ENCODE measurements at places on chromosomes 7 and 10.

DNA sequence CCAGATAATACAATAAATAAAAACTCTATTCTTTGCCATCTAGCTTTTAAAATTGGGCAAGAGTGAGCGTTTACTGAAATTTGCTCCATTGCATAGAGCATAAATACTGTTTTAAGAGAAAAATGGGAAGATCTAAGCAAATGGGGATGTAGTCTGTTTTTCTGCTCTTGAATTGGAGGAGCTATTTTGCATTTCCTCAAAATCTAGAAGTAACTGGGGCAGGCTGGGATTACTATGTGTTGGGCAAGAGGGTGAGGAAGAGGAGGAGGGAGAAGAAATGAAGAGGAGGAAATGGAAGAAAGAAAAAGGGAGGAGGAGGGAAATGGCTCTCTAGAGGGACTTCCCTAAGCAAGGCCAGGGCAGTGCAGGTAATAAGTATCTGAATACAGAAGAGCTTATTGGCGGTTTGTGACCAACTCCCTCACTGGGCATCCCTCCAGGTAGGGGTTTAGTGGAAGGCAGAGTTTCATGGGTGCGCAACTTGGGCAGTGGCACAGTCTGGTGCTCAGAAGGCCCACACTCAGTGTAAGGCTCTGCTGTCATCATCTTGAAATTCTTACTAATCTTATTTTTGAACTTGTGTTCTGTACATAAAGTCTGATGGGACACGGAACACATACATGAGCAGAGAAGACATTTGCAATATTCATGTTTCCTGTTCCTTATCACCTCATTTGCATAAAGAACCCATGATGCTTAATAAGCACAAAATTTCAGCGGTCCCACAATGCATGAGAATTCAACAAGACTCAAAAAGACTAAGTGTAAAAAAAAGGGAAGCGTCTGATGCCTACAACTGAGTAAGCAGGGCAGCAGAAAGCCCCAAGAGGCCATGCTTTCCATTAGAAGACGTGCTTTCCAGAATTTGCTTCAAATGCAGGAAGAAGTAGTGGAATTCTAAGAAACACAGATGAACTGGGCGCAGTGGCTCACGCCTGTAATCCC lies 116.9 kb downstream of the EVX1 start:
- no peak for DNase-seq

GRCh38 chr10:26780106-26780792 lies 80.5 kb downstream of the ABI1 start:
- no peak for DNase-seq

DNA sequence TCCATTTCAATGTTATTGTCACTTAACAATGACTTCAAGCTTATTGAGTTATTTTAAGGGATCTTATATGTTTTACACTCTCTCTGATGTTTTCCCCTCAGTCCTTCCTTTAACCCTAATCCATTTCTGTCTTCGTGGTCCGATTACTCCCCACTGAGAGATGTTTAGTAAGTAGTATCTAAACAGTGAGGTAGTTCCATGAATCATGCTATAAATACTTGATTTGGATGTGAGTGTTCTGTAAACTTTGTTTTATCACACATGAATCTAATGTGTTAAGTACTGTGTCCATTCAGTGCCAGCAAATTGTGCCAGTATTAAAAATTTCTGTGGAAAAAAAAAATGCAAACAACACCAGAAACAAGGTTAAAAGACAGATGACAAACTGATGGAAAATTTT lies 18.6 kb downstream of the RPP30 start:
- no peak for DNase-seq

DNA sequence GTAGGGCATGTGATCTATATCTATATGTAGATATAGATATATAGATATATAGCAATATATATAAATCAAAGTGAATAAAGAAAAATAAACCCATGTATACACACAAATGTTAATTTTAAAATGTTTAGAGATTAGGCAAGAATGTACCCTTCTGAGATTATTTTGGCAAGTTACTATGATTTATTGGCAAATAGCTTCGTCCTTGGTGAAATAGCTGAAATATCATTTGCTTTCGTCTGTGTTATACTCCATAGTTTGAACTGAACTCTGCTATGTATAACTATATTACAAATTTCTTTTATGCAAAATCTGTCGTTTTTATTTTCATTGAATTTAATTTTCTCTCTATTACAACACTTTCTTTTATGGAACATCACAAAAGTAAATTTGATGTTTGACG lies 57.5 kb downstream of the CPED1 start:
- no peak for DNase-seq

DNA sequence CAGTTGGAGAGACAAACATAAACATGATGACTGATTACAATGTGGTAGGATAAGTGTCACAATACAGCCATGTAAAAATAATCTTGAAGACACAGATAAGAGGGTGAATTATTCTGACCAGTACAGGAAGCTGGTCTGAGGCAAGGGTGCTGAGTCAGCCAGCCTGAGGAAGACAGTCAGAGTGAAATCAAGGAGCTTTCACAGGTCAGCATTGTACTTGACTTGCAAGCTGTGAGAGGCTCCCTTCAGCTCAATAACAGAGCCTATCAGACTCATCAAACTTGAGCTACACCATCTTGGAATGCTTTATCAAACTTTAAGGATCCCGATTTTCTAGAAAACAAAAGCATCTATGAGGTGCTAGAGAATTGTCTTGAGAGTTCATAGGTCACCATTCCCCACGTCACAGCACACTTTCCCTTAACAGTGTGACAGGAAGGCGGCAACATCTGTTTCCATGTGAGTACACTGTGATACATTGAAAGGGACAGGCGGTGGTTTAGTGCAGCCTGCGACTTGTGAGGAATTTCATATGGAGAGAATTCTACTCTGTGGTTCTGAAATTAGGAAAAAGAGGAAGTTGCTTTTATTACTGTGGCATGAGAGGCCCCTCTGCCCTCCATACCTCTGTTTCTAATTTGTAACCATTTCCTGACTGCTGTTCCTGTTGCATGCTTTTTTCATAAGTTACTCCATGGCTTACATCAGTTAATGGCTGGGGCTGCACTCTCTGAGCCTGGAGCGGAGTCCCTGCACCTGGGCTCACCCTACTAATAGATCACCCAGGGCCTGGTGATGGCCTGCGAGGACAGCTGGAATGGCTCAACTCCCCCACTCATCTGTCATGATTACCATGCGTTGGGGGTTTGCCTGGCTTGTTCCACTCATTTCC lies 417.1 kb downstream of the SUGCT start:
- peak; percentile 1 for DNase-seq

DNA sequence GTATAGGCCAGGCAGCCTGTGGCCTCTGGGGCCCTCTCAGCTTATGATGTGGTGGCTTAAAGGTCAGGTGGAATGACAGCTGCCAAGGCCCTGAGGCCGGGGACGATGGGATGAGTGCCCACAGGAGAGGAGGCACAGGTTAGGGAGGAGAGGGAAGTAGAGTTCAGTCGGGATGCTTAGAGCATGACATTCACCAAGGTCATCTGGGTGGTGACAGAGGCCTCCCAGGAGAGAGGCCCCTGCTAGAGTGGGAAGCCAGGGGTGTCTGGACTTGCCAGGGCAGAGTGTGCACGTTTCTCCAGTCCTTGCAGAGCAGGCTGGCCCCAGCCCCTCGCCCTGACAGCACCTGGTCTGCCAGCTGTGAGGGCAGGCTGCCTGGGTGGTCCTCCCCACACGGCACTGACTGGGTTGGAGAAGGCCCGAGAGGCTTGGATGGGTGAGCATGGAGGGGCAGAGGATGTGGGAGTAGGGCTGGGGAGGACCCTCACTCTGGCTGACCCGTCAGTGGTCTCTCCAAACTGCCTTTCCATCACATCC lies 1.5 kb downstream of the CALHM1 start:
- DNase-seq: no peak

DNA sequence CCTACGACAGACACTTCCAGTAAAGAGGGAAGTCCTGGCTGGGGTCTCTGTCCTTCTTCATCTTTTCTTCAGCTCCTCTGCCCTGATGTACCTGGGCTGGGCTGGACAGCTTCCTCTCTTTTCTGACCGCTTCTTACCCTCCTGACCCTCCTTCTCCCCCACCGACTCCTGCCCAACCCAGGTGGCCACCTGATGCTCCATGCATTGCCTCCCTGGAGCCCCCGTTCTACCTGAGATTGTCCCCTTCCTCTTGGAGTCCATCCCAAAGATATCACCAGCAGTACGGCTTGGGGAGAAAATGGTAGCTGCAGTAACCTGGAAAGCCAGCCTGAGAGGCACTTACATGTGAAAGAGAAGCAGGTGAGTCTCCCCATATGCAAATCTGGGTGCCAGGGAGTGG lies 566.3 kb downstream of the TCERG1L start:
- DNase-seq: no peak

DNA sequence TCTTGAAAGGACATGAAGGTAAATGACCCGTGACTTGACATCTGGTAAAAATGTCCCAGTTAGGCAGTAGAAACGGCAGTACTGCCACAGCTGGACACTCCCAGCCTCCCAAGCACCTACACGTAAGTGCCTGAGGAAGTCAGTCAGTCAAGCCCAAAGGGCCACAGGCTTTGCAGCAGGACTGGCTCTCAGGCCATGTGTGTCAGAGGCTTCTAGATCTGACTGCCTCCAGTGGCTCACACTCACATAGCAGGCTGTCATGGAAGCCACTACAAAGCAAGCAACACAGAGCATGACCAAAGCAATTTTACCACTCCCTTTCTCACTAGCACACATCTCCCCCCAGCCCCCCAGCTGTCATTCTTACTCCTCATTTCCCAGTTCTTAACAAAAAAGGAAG lies 17.8 kb upstream of the CCNJ start:
- DNase-seq: no peak

DNA sequence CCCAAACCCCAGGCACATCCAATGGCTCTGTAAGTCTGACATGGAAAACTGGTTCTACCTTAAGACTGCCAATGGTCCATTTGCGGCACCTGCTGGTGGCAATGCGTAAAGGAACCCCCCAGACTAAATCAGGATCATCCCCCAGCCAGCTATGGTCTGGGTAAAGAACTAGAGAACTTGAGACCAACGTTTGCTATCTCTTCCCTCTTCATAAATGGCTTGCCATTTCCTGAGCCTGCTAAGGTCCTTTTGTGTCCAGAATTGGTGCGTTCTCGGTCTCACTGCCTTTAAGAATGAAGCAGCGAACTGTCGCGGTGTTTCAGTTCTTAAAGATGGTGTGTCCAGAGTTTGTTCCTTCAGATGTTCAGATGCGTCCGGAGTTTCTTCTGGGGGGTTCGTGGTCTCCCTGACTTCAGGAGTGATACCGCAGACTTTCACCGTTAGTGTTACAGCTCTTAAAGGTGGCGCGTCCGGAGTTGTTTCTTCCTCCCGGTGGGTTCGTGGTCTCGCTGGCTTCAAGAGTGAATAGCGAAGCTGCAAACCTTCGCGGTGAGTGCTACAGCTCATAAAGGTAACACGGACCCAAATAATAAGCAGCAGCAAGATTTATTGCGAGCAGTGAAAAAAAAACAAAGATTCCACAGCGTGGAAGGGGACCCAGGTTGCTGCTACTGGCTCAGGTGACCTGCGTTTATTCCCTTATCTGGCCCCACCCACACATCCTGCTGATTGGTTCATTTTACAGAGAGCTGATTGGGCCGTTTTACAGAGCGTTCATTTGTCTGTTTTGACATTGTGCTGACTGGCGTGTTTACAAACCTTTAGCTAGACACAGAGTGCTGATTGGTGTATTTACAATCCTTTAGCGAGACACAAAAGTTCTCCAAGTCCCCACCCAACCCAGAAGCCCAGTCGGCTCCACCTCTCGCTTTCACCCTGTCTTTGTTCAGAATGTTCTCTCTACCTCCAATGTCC lies 95.4 kb downstream of the ELMO1 start:
- peak; percentile 92 for DNase-seq

GRCh38 chr7:140008755-140009610 lies 53.8 kb downstream of the PARP12 start:
- DNase-seq: no peak

GRCh38 chr7:30652132-30652531 lies 30.1 kb downstream of the CRHR2 start:
- no peak for DNase-seq

GRCh38 chr7:24732646-24733413 lies 24.4 kb downstream of the GSDME start:
- DNase-seq: no peak

- DNase-seq: no peak
Measured at GRCh38 chr10:94524146-94524545, 21.4 kb upstream of the HELLS start.

GRCh38 chr10:72483471-72483870 lies 128.8 kb upstream of the DNAJB12 start:
- DNase-seq: no peak

- DNase-seq: no peak
Measured at GRCh38 chr10:68759967-68760366, 38.9 kb downstream of the CCAR1 start.

DNA sequence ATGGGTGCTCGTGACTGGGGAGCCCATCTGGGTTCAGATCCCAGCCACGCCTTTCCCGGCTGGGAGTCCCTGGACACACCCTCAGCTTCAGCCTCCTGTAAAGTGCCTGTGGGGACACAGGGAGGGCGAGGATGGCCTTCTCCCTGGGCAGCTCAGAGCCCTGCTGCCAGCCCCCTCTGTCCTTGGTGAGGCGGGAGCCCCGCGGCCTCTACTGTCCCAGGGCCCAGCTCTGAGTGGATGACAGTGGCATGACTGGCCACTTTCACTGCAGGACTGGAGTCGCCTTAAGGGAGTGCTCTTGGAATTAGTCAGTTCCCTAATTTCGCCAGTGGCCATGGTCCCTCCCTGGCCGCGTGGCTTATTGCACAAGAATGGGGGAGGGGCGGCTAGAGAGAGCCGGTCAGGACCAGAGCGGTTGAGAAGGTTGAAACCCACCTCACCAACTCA lies 4.6 kb downstream of the BRI3 start:
- DNase-seq: no peak

GRCh38 chr7:103447073-103447960 lies 1.3 kb upstream of the SLC26A5 start:
- DNase-seq: no peak

DNA sequence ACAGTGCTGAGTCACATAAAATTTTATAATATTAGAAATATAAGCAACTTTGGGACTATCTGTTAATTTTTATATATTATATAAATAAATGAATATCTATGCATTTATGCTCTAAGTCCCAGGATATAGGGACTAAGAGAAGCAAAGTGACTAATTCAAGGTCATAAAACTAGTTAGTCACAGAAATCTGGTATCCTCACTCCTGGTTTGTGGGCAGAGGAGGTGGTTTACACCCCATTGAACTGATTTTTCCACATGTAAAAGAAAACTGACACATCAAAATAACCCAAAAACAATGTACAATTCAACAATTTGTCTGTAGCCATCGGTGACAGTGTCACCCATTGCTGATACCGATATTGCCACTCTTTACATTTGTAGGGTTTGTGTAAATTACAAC lies 3.0 kb downstream of the PCLO start:
- DNase-seq: no peak

Measured in T-helper 2 cell (primary cell).